AG09319 (cell line): ENCODE measurements at places on chromosomes 7 and 10.

GRCh38 chr10:122034149-122034756 is 45.3 kb downstream of the TACC2 start:
- no peak for DNase-seq

GRCh38 chr7:134368851-134369544 is 52.3 kb upstream of the SLC35B4 start:
- DNase-seq: peak; percentile 52

DNA sequence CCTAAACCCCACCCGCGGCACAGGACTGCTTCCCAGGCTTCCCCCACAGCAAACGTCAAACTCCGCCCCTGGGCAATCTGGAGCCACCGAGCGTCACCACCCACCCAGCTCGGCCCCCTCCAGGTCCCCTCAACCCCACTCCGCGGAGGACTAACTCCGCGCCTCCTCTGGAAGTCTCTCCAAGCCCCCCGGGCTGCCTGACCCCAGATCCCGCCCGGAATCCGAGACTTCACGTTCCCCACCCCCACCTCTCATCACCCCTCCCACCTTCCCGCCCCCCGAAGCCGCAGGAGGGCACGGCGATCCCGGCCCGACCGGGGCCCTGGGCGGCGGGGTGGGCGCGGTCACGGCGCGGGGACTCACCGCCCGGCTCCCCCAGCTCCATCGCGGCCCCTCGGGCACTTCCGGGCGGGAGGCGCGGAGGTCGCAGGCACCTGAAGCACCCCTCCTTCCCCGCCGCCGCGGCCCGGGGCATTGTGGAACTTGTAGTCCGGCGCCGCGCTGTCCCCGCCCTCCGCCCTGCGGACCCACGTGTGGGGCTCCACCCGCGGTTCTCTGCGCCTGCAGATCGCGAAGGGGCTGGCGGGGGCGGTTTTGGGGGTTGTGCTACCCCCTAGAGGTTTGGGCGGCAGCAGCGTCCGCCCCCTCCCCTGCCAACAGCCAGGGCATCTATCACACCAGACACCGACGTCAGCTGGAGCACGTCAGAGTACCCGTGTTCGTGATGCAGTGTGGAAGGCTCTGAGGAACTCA is at the start of gene TMUB1:
Gene TMUB1 (minus strand): TSS at position 423 of the 753 bp plus-strand sequence. CDS start 930 bp downstream, outside the sequence.
- DNase-seq: no peak

DNA sequence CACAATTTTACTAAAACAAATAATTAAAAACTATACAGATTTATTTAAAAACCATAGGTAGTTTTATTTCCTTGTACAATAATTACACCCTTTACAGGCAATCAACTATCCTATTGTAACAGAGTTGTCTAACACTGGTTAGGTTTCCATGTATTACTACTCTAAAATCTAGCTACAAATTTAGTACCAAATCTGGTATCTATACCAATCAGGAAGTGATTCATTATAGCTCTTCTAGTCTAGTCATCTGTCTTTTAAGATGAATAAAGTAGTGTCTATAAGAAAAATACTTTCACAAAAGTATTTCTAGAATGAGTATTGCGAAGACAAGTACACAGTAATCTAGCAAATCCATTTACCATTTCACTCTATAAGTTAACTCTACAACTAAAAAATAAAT is 16.9 kb downstream of the ZNF800 start:
- DNase-seq: no peak
